ENCODE measurements at places on chromosomes 13 and 19.

- H3K27ac ChIP-seq = no peak overlapping the region
- no peak overlapping the region for H3K4me3 ChIP-seq
- no peaks in the 10 kb centered on the region for H3K4me1 ChIP-seq
- DNase-seq = no peak
These were observed 48.3 kb upstream of the C1QTNF9B start for GRCh38 chr13:23945612-23946011.

GRCh38 chr13:73368608-73369007 lies 309.8 kb downstream of the KLF5 start:
- no peaks in the 10 kb centered on the region for H3K4me1 ChIP-seq
- H3K27ac ChIP-seq = no peak overlapping the region
- no peak for DNase-seq
- no peaks in the 10 kb centered on the region for H3K36me3 ChIP-seq

DNA sequence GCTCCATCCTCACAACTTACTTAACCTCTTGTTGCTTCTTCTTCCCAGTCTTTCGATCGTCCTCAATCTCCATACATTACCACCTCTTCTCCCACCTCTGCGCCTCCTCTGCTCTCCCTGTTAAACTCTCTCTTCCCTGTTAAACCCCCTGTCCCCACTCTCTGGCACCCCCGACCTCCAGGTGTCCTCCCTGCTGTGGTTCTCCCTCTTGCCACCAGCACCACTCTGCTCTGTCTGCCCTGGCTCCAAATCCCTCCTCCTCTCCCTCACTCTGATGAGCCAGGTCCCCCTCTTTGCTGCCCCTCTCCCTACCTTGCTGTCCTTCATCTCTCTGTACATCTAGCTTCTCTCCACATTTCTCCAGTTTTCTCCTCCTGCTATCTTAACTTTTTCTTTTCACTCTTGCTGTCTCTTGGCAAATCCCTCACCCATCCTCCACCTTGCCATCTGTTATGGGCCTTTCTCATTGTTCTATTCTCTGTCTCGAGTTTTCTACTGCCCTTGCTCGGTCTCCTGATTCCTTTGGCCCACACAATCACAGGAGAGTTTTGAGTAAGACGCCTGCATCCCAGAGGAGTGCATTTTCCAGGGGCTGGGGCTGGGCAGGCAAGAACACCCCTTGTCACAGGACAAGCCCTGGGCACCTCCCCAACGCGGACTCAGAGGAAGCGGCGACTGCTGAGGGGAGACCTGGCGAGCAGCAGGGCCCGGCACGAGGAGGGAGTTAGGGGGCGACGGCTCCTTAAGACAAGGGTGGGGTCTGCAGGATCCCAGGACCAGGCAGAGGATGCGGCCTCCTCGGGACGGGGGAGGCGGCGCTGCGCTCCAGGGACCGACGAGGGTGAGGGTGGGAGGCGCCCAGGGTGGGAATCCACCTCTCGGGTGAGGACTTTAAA lies 21.4 kb upstream of the ERVV-1 start:
- H3K4me1 ChIP-seq = no peaks in the 10 kb centered on the region
- no peak for DNase-seq
- H3K27ac ChIP-seq = peak overlapping the region; percentile 20

- H3K36me3 ChIP-seq = no peaks in the 10 kb centered on the region
- no peaks in the 10 kb centered on the region for H3K27me3 ChIP-seq
- no peak for DNase-seq
- H3K27ac ChIP-seq = no peak overlapping the region
- no peak overlapping the region for H3K4me3 ChIP-seq
These were observed 71.5 kb downstream of the SPATA13 start for GRCh38 chr13:24232037-24232436.

GRCh38 chr19:9498183-9498902 lies at the start of gene ZNF560:
TSS of gene ZNF560 (minus strand) at chr19:9498616. CDS start at chr19:9475313, 23,303 bp downstream.
- no peak within 1 kb of the TSS for H3K4me3 ChIP-seq
- H3K36me3 ChIP-seq = no peaks in the 10 kb centered on the region
- H3K27ac ChIP-seq = no peak within 1 kb of the TSS
- no peak for DNase-seq

DNA sequence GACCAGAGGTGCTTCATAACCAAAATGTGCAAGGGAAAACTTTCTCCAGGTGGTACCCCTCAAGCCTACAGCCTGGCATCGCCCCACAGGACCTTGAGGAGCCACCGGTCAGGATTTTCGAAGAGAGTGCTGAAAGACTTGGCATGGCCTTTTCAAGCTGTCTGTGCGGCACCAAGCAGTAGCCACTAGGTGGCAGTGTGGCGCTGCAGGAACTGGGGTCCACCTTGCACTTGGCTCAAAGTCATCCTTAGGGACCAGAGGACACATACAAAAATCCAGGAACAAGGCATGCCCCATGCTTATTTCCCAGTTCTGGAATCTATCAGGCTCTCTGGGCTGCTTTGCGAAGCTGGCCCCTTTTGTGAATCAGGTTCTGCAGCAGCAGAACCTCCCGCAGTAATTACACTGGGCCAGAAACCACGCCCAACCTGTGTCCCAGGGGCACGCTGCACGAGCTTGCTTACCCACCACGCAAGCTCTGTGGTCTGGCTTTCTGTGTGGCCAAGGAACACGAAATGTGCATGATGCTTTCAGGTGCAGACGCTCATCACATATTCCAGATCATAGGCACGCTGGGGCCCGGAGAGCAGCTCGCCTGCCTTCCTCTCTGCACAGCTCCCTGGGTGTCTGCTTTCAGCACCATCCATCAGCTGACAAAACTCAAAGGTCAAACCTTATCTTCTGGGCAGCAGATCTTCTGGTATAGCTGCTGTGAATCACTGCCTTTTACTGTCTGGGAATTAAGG lies 87.2 kb downstream of the SLC7A1 start:
- peak; percentile 51 for DNase-seq
- H3K27ac ChIP-seq = no peak overlapping the region
- no peaks in the 10 kb centered on the region for H3K36me3 ChIP-seq
- H3K4me3 ChIP-seq = no peak overlapping the region

DNA sequence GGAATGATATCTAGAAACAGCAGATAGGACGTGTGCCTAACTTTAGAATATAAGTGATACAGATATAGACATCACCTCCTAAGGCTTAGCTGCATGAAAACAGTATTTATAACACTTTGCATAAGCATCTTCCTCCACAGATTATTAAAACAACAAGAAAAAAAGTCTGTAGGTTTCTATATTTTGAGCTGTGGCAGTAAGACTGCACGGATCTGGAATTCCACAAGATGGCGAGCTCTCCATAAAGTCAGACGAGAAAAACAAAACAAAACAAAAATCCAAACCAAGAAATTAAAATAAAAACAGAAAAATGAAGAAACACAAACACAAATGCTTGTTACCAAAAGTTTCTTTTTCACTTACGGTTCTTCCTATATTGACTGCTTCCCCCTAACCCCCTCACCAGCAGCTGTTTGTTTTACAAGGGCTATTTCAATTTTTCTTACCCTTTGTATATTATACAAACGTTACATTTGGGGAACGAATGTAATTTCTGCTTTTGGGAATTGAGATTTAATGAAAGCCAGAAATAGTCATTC lies 285.8 kb downstream of the MYO16 start:
- H3K4me3 ChIP-seq = no peak overlapping the region
- H3K4me1 ChIP-seq = peaks cover 9% of the 10 kb centered on the region
- no peaks in the 10 kb centered on the region for H3K27me3 ChIP-seq
- H3K36me3 ChIP-seq = no peaks in the 10 kb centered on the region
- H3K27ac ChIP-seq = no peak overlapping the region
- DNase-seq = no peak

DNA sequence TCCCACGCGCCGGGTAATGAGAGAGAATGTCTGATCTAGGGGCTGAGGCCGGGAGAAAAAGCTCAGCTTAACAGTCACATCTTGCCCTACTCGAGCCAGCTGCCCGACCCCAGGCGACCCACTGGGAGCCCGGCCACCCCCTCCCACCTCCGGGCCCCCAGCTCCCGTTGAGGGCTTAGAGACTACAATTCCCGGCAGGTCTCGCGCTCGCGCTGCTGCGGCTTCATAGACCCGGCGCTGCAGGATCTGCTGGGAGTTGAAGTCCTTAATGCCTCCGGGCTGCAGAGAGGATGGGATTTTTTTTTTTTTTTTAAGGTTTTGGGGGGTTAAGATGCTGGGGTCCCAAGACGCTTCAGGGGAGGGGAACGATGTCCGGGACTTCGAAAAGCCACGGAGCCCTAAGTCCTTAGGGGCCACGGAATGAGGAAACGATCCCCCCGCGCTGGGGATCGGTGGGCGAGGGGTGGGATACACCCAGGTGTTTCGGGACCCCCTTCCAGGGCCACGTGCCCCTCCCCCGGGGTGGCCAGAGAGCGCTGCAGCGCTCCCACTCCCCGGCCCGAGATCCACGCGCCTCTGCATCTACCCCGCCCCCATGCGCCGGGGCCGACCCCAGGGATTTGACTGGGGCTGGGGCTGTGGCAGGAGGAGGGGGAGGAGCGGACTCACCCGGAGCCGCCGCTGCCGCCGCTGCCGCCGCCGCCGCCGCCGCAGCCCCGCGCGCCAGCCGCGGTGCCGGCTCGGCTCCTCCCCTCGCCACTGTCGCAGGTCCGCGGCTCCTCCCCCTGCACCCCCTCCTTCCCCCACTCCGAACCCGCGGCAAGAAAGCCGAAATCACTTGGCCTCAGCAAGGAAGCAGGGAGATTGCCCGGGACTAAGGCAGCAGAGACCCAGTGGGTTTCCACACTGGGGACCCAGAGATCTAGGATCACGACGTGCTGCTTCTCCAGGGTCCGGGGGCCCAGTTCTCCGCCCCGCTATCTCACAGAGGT lies at the start of gene SYT3:
Gene SYT3, minus strand, starts transcription at position 761 of the 992 bp plus-strand sequence. CDS start 2,470 bp downstream, outside the sequence.
- no peaks in the 10 kb centered on the region for H3K4me1 ChIP-seq
- no peaks in the 10 kb centered on the region for H3K36me3 ChIP-seq
- peak within 1 kb of the TSS; percentile 6 for H3K27ac ChIP-seq

DNA sequence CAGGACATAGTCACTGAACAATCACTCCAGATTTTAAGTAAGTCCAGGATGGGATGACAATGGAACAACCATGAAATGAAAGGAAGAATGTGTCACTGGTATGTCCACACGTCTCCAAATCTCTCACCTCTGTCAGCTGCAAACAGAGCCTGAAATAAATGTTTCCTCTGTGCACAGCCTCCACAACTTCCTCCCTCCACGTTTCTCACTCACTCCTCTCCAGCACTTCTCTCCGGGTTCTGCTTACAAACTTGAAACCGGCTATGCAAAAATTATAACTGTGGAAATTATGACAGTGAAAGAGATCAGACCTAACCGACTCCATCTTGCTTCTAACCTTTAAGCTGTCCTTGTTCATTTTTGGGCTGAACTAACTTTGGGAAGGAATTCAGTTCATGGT lies 35.0 kb upstream of the ALOX5AP start:
- H3K27me3 ChIP-seq = no peaks in the 10 kb centered on the region
- DNase-seq = no peak
- H3K27ac ChIP-seq = no peak overlapping the region
- H3K4me1 ChIP-seq = peaks cover 10% of the 10 kb centered on the region
- H3K36me3 ChIP-seq = no peaks in the 10 kb centered on the region
- H3K4me3 ChIP-seq = no peak overlapping the region

- H3K27me3 ChIP-seq = peaks cover 3% of the 10 kb centered on the region
- no peak overlapping the region for H3K27ac ChIP-seq
- no peaks in the 10 kb centered on the region for H3K36me3 ChIP-seq
- H3K4me1 ChIP-seq = no peaks in the 10 kb centered on the region
These were observed 35.2 kb downstream of the CACNG6 start for GRCh38 chr19:54026656-54027055.

- no peaks in the 10 kb centered on the region for H3K36me3 ChIP-seq
- DNase-seq = no peak
- no peaks in the 10 kb centered on the region for H3K27me3 ChIP-seq
- peaks cover under 1% of the 10 kb centered on the region for H3K4me1 ChIP-seq
These were observed 324.0 kb downstream of the FOXO1 start for GRCh38 chr13:40342461-40342860.

DNA sequence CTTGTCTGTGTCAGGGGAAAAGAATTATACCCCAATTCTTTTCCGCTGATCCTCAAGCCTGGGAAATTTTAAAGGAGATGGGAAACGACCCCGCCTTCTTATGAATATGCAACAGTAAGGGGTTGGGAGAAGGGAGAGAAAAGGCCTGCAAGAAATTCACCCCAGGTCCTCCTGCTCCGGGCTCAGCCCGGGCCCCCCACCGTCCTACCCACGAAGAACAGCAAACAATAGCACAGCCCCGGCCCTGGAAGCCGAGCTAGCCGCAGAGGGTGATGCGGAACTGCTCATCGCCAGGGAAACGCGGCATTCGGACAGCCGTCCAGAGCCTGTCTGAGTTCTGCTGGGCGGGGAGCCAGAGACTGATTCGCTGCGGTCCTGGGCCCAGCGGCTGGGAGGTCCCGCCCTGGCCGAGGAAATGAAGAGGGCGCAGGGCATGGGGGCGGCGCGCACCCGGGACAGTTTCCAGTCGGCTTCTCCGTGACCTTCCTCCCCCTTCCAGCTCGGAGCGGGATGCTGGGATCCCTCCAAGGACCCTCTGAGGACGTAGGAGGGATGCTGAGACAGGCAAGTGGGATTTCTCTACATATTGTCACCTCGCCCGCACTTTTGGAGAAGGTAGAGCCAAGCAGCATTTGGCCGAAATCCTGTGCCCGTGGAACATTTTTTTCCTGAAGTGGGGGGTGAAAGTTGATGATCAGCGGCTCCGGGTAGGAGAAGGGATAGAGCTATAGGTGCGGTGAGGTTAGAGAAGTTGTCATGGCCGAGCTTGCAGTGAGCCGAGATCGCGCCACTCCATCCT lies 82.3 kb upstream of the C1QTNF9B start:
- H3K27ac ChIP-seq = no peak overlapping the region
- H3K4me1 ChIP-seq = peaks cover 14% of the 10 kb centered on the region
- peak overlapping the region; percentile 62 for H3K4me3 ChIP-seq
- H3K27me3 ChIP-seq = peaks cover 22% of the 10 kb centered on the region

DNA sequence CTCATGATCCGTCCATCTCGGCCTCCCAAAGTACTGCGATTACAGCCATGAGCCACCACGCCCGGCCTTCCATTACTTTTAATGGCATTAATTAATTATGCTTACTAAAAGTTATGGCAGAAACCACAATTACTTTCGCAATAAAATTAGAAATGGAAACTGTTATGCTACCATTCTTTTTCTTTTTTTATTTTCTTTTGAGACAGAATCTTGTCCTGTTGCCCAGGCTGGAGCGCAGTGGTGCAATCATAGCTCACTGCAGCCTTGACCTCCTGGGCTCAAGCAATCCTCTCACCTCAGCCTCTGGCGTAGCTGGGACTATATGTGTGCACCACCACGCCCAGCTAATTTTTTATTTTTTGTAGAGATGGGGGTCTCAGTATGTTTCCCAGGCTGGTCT lies 4.6 kb upstream of the BST2 start:
- DNase-seq = no peak
- H3K36me3 ChIP-seq = peaks cover 15% of the 10 kb centered on the region
- H3K27me3 ChIP-seq = no peaks in the 10 kb centered on the region
- no peak overlapping the region for H3K27ac ChIP-seq
- H3K4me3 ChIP-seq = no peak overlapping the region

GRCh38 chr19:11142528-11143171 lies 12.9 kb downstream of the SPC24 start:
- peaks cover 14% of the 10 kb centered on the region for H3K4me1 ChIP-seq
- DNase-seq = no peak
- H3K27me3 ChIP-seq = no peaks in the 10 kb centered on the region

All from CD8-positive, alpha-beta memory T cell (primary cell).